ENCODE measurements at places on chromosomes 13 and 19.

DNA sequence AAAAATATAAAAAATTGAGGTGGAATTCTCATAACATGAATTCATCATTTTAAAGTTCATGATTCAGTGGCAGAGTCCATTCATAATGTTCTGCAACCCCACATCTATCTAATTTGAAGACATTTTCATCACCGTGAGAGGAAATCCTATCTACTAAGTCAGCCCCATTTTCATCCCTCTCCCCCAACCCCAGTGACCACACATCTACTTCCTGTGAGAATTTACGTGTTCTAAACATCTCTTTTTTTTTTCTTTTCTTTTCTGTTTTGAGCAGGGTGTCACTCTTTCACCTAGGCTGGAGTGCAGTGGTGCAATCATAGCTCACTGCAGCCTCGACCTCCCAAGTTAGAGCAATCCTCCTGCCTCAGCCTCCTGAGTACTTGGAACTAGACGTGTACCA is 17.5 kb downstream of the ATCAY start:
- no peak for DNase-seq

- DNase-seq, result no peak
Measured at GRCh38 chr13:108026680-108027410, 188.5 kb downstream of the LIG4 start.

- no peak for DNase-seq
Measured at GRCh38 chr13:90455067-90455466, 892.4 kb upstream of the MIR17HG start.

GRCh38 chr13:112619730-112620631 is 32.0 kb upstream of the TUBGCP3 start:
- DNase-seq, result no peak

DNA sequence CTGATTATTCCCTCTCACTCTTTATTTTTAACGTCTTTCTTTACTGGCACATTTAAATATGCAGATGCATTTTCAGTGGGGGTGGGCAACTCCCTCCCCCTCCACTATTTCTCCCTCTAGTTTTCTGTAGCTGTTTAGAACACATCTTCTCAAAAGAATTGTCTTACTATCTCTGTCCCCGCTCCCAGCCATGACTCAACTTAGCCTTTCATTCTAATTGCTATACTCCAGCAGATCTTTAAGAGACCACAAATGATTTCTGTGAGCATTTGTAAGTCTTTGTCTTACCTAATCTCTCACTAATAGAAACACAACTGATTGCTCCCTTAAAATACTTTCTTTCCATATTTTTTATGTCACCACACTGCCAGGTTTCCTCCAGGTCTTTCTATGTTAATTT is 350.9 kb downstream of the SPRY2 start:
- DNase-seq, result no peak

DNA sequence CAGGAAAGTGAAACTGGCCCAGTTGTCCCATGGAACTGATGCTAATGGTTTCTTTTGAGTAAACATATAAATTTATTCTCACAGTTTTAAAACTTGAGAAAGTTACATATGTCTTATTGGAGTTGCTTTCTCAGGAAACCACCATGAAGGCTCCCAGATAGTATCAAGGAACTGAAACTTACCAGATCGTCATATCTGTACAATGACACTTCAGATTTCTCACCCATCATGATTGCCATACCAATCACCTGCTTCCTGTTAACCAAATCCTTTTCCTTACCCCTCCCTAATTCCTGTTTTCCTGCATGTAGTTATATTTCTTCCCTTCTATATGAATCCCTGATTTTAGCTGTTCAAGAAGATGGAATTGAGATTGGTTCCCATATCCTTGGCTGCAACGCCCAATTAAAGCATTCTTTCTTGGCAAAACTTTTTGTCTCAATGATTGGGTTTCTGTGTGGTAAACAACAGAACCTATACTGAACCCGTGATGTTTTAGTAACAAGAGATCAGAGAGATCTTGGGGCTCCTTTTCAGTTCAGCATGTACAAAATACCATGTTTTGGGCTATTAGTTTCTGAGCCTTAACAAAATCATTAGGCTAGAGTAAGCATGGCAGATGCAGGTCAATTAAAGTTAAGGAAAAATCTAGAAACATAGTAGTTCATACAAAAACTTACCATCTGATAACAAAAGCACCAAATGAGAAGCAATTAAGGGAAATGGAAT is 781.3 kb upstream of the MIR17HG start:
- DNase-seq, result no peak

- DNase-seq, result no peak
Measured at GRCh38 chr13:98938801-98939200, 39.1 kb downstream of the DOCK9 start.

GRCh38 chr19:7982103-7982502 is 23.3 kb downstream of the ELAVL1 start:
- no peak for DNase-seq

- no peak for DNase-seq
Measured at GRCh38 chr13:64992314-64992713, 2237.8 kb downstream of the PCDH9 start.

DNA sequence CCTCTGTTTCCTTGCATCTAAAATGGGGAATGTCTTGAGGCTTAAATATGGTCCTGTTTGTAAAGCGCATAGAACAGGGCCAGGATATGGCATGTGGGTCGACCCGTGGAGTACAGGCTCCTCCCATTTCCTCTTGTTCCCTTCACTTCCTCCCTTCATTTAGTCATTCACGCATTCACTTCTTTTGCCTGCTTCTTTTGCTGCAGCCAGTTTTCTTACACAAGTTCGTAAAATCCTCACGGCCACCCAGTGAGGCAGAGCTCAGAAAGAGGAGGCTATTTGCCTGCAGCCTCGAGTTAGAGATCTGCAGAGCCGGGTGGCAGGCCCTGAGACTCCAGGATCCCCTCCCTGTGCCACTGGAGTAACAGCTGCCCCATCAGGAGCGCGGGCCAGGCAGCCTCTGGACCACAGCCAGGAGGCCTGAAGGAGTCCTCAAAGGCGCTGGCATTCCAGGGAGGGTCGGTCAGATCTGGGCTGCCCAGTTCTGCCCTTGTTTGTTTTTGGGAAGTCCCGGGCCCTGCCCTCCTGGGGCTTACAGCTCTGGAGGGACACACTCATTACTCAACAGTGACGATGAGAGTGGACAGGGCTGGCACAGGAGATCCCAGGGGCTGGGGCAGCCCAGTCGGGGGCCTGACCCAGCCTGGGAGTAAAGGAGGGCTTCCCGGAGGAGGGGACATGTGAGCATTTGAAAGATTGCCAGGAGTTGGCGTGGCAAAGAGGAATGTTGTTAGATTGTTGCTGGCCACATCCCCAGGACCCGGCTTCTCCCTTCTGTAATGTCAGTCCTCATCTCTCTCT is 4.6 kb downstream of the PPP5C start:
- DNase-seq, result no peak

DNA sequence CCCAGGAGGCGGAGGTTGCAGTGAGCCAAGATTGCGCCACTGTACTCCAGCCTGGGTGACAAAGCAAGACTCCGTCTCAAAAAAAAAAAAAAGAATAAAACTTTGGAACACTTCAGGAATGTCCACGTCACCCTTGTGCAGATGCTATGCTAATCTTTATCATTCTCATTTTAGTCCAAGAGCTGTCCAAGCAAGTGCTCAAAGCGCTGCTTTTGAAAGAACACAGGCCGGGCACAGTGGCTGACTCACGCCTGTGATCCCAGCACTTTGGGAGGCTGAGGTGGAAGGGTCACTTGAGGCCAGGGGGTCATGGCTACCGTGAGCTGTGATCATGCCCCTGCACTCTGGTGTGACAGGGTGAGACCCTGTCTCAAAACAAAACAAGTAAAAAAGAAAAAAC is 11.1 kb upstream of the UQCR11 start:
- no peak for DNase-seq

- no peak for DNase-seq
Measured at GRCh38 chr13:70756088-70756487, 647.8 kb upstream of the KLHL1 start.

- DNase-seq, result no peak
Measured at GRCh38 chr19:38880076-38880881, 2.2 kb upstream of the RINL start.

GRCh38 chr19:16660763-16661479 is at the start of gene TMEM38A:
TSS of gene TMEM38A (plus strand) at chr19:16661139. CDS start at chr19:16661218, 79 bp downstream.
- DNase-seq, result peak; percentile 73

DNA sequence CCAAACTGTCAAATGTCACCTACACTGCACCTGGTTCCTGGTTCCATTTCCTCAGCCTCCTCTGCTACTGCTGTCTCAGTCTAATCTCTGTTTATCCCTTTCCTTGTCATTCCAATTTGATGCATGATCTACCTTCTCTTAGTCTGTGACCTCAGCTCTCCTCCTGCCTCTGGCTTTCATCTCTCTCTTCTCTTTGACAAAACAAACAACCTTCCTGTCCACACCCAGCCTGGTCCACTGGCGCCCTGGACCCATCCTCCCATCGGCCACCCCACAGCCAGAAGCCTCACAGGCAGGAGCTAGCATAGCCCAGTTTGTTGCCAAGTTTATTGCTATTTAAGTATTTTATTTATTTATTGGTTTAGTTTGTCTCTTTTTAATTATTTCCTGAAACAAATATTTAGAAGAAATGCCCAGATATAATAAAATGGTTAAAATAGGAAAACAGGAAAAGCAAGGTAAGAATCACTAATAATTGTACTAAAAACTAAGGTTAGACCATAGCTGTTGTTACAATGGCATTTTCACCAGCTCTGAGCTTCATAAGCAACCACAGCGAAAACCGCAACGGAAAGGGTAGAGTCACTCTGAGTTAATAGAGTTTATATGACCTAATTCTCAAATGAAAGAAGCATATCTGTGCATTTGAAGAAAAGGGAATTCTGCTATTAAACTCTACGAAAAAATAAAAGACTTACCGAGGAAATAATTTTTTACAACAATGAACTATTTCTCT is 68.6 kb downstream of the EFNB2 start:
- DNase-seq, result no peak

- DNase-seq, result no peak
Measured at GRCh38 chr13:28408863-28409262, 86.1 kb downstream of the FLT1 start.

- DNase-seq, result peak; percentile 36
Measured at GRCh38 chr19:45613926-45614725, 12.1 kb upstream of the GPR4 start.

DNA sequence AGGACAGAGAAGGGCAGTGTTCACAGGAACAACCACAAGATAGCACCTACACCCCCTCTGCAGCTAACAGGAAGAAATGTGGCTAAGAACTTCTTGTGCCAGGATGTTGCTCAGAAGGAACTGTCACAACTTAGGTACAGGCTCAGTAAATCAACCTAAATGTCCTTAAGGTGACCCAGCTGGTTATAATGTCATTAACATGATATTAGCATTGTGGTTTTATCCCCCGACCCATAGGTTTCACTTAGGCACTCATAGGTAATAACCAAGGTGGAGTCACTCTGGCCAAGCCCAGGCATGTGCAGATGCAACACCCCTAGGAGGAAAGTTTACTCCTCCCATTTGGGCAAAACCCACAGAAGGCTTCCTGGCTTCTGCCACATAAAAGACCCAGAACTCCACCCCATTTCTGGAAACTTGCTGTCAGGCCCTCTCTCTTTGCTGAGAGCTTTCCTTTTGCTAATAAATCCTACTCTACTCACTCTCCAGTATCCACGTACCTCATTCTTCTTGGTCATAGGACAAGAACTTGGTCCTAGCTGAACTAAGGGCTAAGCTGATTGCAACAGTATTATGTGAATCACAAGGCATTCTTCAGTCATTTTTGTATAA is 951.3 kb downstream of the SLITRK5 start:
- DNase-seq, result no peak

GRCh38 chr13:26007261-26008125 is 44.3 kb downstream of the SHISA2 start:
- DNase-seq, result no peak

DNA sequence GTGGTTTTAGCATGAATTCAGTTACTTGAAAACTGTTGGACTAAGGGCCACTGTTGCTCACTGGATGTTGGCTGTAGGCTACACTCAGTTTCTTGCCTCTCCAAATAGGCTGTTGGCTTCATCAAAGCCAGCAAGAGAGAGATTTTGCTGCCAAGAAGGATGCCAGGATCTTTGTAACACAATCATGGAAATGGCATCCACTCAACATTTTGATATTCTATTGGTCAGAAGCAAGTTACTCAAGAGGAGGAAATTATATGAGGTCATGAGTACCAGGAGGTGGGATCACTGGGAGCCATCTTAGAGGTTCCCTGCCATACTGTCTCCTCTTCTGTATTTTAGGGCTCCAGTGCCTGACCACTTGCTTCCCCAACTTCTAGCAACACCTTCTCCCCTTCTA is 30.6 kb downstream of the SYDE1 start:
- no peak for DNase-seq

DNA sequence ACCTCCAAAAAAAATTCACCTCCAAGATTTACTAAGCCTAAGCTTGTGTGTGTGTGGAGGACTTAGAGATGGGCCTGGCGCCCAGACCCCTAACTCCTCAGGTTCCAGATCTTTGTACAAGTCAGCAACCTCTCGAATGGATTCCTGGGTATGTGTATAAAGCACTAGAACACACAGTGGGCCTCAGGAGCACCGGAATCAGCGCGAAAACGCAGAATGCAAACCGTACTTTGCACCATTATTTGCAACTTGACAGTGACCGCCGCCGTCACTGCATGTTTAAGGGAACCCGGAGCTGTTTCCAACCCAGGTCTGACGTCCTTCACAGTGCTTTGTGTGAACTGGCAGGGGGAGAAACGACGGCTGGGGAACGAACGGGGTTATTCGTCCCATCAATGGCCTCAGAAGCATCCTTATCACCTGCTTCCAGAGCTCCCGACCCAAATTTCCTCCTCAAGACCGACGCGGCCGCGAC is 688 bp downstream of the ZNF606 start:
- DNase-seq, result no peak

GRCh38 chr13:76636829-76637228 is 249.4 kb downstream of the KCTD12 start:
- DNase-seq, result no peak

GRCh38 chr19:41159881-41160280 is 33.1 kb upstream of the CYP2S1 start:
- DNase-seq, result no peak

DNA sequence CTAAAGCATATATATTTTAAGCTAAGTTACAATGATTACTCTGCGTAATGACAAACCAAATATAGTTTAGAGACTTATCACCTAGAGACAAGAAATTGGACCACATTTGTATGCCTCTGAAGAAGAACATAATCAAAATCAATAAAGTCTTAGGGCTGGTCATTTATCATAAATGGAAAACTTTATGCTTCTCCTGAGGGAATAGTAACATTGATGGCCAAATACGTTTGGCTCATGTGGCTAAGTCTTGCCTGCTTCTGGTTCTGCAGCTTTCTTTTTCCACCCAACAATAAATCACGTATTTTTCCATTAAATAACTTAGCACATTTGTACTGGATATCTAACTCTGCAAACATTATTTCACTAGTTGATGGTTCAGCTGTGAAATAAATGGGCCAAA is 458.4 kb downstream of the SLITRK1 start:
- DNase-seq, result no peak

GRCh38 chr19:41386442-41386841 is 10.1 kb downstream of the TMEM91 start:
- no peak for DNase-seq

GRCh38 chr13:71902676-71903075 is 35.7 kb upstream of the DACH1 start:
- DNase-seq, result no peak

- no peak for DNase-seq
Measured at GRCh38 chr13:58207501-58207900, 576.0 kb downstream of the PCDH17 start.

GRCh38 chr13:47298506-47298905 is 401.7 kb upstream of the HTR2A start:
- DNase-seq, result no peak

Data from stimulated activated effector memory CD8-positive, alpha-beta T cell treated with anti-CD3 and anti-CD28 coated beads, Interleukin-12 subunit alpha, Interleukin-12 subunit beta, amount 100 ng/mL, for 72 hours (primary cell).